ENCODE measurements at places on chromosomes 11 and 22. TPM values are rescaled to one million over a fixed set of nuclear protein-coding genes. Genes with fewer than 3 reads are reported as not detected.

- no peaks in the 10 kb centered on the region for H3K27me3 ChIP-seq
- H3K4me3 ChIP-seq, result no peak overlapping the region
- no peaks in the 10 kb centered on the region for H3K36me3 ChIP-seq
- H3K27ac ChIP-seq, result no peak overlapping the region
- no peak for DNase-seq
Observed at GRCh38 chr11:121901886-121902285, 214.1 kb downstream of the BLID start.

GRCh38 chr22:39940757-39941305 lies 19.4 kb upstream of the TMA7B start:
- H3K4me1 ChIP-seq, result peaks cover 91% of the 10 kb centered on the region
- H3K27me3 ChIP-seq, result no peaks in the 10 kb centered on the region
- H3K27ac ChIP-seq, result peak overlapping the region; percentile 21
- peaks cover 53% of the 10 kb centered on the region for H3K36me3 ChIP-seq

DNA sequence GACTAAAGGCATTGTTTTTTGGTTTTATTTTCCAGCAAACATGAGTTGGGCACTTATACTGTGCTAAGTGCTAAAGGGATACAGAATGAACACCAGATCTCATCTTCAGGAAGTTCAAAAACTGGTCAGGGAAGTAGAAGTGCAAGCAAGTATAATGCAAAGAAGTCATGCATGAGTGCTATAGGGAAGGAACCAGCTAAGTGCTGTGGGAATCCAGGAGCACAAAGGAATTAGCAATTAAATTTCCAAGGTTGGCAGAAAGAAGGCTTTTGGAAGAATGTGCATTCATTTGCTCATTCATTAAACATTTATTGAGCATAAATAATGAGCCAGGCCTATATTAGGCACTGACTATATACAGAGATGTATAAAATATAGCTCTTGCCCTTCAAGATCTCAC lies 143.7 kb upstream of the ARHGAP42 start:
- H3K36me3 ChIP-seq, result no peaks in the 10 kb centered on the region
- no peak overlapping the region for H3K4me3 ChIP-seq
- no peaks in the 10 kb centered on the region for H3K4me1 ChIP-seq
- no peaks in the 10 kb centered on the region for H3K27me3 ChIP-seq

GRCh38 chr22:16789860-16790493 lies 35.2 kb downstream of the XKR3 start:
- DNase-seq, result no peak
- H3K4me1 ChIP-seq, result peaks cover 6% of the 10 kb centered on the region
- no peak overlapping the region for H3K4me3 ChIP-seq
- no peak overlapping the region for H3K27ac ChIP-seq

GRCh38 chr11:112160091-112160848 lies 3.6 kb downstream of the IL18 start:
- no peaks in the 10 kb centered on the region for H3K36me3 ChIP-seq
- no peak overlapping the region for H3K4me3 ChIP-seq

DNA sequence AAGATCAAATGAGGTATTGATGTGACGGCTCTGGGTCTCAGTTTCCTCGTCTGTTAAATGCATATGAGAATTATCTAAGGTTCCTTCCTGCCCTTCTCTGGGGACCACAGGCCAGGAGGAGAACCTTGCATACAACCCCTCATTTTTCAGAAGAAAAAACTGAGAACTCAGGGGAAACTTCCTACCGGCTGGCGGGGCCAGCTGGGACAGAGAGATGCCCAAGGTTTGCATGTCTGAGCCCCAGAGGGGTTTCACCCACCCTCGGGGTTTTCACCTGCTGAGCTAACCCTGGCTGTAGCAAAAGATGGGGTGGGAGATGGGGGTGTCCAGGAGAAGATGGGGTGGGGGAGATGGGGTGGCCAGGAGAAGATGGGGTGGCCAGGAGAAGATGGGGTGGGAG lies 4.3 kb downstream of the TNFRSF13C start:
- H3K36me3 ChIP-seq, result no peaks in the 10 kb centered on the region
- DNase-seq, result no peak
- peaks cover 26% of the 10 kb centered on the region for H3K27me3 ChIP-seq
- no peak overlapping the region for H3K27ac ChIP-seq
- peaks cover 19% of the 10 kb centered on the region for H3K4me1 ChIP-seq
- no peak overlapping the region for H3K4me3 ChIP-seq

GRCh38 chr11:73113426-73113825 lies 28.7 kb downstream of the FCHSD2 start:
- H3K27ac ChIP-seq, result no peak overlapping the region
- H3K36me3 ChIP-seq, result peaks cover 40% of the 10 kb centered on the region
- no peak overlapping the region for H3K4me3 ChIP-seq
- no peaks in the 10 kb centered on the region for H3K27me3 ChIP-seq

DNA sequence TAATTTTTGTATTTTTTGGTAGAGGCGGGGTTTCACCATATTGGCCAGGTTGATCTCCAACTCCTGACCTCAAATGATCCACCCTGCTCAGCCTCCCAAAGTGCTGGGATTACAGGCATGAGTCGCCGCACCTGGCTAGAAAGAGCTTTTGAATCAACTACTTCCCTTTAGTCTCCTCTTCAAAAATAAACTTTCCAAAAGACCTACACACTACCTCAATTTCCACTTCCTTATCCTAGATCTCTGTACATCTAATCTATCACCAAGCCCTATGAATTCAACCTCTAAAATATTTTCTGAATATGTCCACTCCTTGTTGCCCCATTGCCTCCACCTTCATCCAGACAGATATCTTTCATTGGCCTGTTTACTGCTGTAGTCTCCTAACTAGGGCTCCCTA lies 13.1 kb upstream of the DDX6 start:
- H3K36me3 ChIP-seq, result no peaks in the 10 kb centered on the region
- no peaks in the 10 kb centered on the region for H3K4me1 ChIP-seq
- peaks cover 9% of the 10 kb centered on the region for H3K27me3 ChIP-seq

- H3K27me3 ChIP-seq, result peaks cover 14% of the 10 kb centered on the region
- no peak overlapping the region for H3K4me3 ChIP-seq
- H3K27ac ChIP-seq, result peak overlapping the region; percentile 60
- H3K4me1 ChIP-seq, result peaks cover 34% of the 10 kb centered on the region
- no peaks in the 10 kb centered on the region for H3K36me3 ChIP-seq
Observed at GRCh38 chr11:134027671-134028070, 41.2 kb upstream of the JAM3 start.

GRCh38 chr11:20056109-20056949 lies 103.9 kb downstream of the DBX1 start:
- H3K27ac ChIP-seq, result no peak overlapping the region
- no peaks in the 10 kb centered on the region for H3K36me3 ChIP-seq
- DNase-seq, result no peak

GRCh38 chr11:117075186-117075585 lies 23.0 kb downstream of the SIK3 start:
- peaks cover 56% of the 10 kb centered on the region for H3K4me1 ChIP-seq
- no peaks in the 10 kb centered on the region for H3K27me3 ChIP-seq
- no peak for DNase-seq
- peaks cover 3% of the 10 kb centered on the region for H3K36me3 ChIP-seq

GRCh38 chr22:23196165-23196564 lies 15.9 kb downstream of the BCR start:
- no peaks in the 10 kb centered on the region for H3K27me3 ChIP-seq
- H3K4me1 ChIP-seq, result peaks cover under 1% of the 10 kb centered on the region
- DNase-seq, result no peak

GRCh38 chr11:34626393-34626792 lies 5.5 kb downstream of the EHF start:
- H3K4me1 ChIP-seq, result peaks cover 21% of the 10 kb centered on the region
- DNase-seq, result no peak
- no peak overlapping the region for H3K4me3 ChIP-seq
- H3K27me3 ChIP-seq, result peaks cover 61% of the 10 kb centered on the region

- peaks cover 13% of the 10 kb centered on the region for H3K4me1 ChIP-seq
- H3K36me3 ChIP-seq, result peaks cover 27% of the 10 kb centered on the region
- peak overlapping the region; percentile 49 for H3K27ac ChIP-seq
Observed at GRCh38 chr22:41526830-41527799, 17.2 kb downstream of the POLR3H start.

DNA sequence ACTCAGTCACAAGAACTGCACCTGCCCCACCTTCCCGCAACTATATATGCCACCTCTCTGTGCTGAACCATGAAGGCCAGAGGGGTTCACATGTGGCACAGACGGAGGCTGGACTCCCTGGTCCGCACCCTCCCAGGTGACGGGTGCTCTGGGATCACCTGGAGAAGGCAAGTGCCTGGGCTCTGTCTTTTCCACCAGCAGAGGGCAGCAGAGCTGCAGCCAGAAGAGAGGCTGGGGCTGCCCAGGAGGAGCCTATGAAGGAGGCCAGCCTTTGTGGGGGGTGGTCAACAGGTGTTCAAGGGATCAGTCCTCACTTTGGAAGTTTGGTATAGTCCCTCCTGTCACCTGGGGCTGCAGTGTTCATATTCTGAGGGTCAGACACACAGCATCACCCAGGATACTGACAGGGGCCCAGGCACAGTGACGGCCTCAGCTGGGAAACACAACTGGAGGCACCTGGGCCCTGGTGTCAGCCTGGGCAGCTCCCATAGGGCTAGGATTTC lies 39.2 kb upstream of the IGLL5 start:
- no peak overlapping the region for H3K27ac ChIP-seq
- peaks cover 7% of the 10 kb centered on the region for H3K4me1 ChIP-seq
- peaks cover 28% of the 10 kb centered on the region for H3K27me3 ChIP-seq
- DNase-seq, result peak; percentile 74
- H3K36me3 ChIP-seq, result no peaks in the 10 kb centered on the region

- no peaks in the 10 kb centered on the region for H3K27me3 ChIP-seq
- H3K27ac ChIP-seq, result no peak overlapping the region
- peaks cover 34% of the 10 kb centered on the region for H3K4me1 ChIP-seq
- no peak for DNase-seq
Observed at GRCh38 chr11:65648997-65649493, 11.1 kb downstream of the SIPA1 start.

- H3K4me1 ChIP-seq, result peaks cover 35% of the 10 kb centered on the region
- peaks cover 2% of the 10 kb centered on the region for H3K27me3 ChIP-seq
- no peak overlapping the region for H3K4me3 ChIP-seq
- peak overlapping the region; percentile 83 for H3K27ac ChIP-seq
- H3K36me3 ChIP-seq, result peaks cover 34% of the 10 kb centered on the region
Observed at GRCh38 chr11:35247428-35247827, 108.5 kb downstream of the CD44 start.

DNA sequence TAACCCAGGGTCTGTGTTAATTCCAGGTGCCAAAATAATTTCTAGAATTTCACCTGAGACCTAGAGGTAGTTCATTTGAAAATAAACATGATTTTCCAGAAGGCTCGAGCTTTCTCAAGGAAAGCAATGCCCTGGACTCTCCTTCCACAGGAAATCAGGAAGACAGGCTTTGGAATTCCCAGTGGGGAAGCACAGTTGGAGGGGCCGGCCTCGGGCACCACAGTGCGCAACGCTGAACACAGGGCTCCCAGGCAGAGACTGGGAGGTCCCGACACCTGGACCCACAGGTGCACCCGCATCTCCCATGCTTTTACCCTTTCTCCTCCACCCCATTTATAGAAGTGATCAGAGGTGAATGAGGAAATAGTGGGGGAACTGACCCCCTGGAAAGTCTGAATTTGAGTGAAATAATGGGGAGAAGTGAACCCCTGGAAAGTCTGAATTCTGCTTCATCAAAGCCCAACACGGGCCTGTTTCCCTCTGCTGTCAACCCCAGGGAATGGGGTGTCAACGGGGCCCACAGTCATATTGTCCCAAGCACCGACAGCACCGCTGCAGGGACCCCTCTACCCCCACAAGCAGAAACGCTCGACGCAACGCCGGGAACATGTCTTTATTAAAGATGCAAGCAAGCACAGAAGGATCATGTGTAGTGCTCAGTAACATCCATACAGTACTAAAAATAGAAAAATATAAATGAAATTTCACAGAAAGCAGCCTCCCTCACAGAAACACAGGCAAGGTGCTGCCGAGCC lies 12.0 kb upstream of the EFCAB6 start:
- H3K4me3 ChIP-seq, result no peak overlapping the region
- no peak overlapping the region for H3K27ac ChIP-seq
- H3K36me3 ChIP-seq, result no peaks in the 10 kb centered on the region
- DNase-seq, result no peak
- H3K27me3 ChIP-seq, result peaks cover 2% of the 10 kb centered on the region
- H3K4me1 ChIP-seq, result no peaks in the 10 kb centered on the region

DNA sequence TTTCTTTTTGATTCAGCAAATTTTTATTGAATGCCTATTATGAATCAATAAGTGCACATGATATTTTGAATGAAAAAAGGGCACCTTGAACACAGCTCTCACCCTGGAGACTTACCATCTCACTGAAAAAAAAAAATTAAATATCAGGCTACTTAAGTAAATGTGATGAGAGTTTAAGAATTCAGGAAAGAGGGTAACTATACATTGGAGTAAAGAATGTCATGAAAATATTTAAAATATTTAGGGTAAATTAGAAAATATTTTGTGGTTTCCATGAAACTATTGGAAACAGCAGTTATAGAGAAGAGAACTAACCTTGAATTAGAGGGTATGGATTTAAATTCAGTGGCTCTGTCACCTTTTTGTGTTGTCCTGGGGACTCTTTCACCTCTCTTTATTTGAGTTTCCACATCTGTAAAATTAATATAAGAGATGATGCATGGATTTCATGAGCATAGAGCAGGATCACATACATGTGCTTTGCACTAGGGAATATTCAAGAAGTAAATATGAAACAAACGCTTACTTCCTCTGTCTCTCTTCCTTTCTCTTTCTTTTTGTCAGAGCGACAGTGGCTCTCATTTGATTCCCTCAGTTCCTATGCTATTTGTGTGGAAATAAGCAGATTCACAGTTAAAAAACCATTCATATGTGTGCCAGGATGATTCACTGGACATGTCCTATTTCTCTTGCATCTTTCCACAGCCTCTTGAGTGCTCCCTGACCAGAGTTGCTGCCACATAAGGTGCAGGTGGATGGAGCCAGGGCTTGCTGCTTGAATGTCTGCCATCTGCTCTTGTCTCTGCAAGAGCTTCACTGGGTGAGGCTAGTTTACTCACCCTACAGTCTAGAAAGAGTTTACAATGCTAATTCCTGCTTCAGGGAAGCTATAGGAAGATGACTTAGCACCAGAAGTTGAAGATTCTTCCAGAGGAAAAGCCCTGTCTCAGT lies 533.1 kb downstream of the ETS1 start:
- H3K27ac ChIP-seq, result peak overlapping the region; percentile 76
- peaks cover 14% of the 10 kb centered on the region for H3K36me3 ChIP-seq
- DNase-seq, result no peak

- H3K27me3 ChIP-seq, result no peaks in the 10 kb centered on the region
- H3K4me3 ChIP-seq, result no peak overlapping the region
- peak overlapping the region; percentile 21 for H3K27ac ChIP-seq
- H3K36me3 ChIP-seq, result peaks cover 8% of the 10 kb centered on the region
- DNase-seq, result no peak
- H3K4me1 ChIP-seq, result peaks cover 10% of the 10 kb centered on the region
Observed at GRCh38 chr22:42160830-42161696, 30.5 kb upstream of the CYP2D6 start.

DNA sequence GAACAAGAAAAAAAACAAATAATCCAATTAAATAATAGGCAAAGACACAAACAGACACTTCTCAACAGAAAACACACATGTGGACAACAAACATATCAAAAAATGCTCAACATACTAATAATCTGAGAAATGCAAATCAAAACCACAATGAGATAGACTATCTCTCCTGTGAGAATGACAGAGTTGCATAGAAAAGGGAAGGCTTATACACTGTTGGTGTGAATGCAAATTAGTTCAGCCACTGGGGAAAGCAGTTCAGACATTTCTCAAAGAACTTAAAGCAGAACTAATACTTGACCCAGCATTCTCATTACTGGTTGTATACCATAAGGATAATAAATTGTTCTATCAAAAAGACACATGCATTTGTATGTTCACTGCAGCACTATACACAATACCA lies 637.8 kb upstream of the LUZP2 start:
- no peaks in the 10 kb centered on the region for H3K4me1 ChIP-seq
- no peak overlapping the region for H3K4me3 ChIP-seq
- no peaks in the 10 kb centered on the region for H3K36me3 ChIP-seq

- no peak for DNase-seq
- H3K4me1 ChIP-seq, result no peaks in the 10 kb centered on the region
- H3K27me3 ChIP-seq, result peaks cover 17% of the 10 kb centered on the region
Observed at GRCh38 chr11:112162761-112163546, 940 bp downstream of the IL18 start.

The C11orf42 gene
- not detected for total RNA-seq

The TRIM49B gene
- not detected for total RNA-seq

The MLC1 gene
- total RNA-seq, result 0.30 TPM

The PGM2L1 gene
- total RNA-seq, result 9.3 TPM

The CCDC116 gene
- 0.43 TPM for total RNA-seq

Data from activated CD4-positive, alpha-beta memory T cell treated with anti-CD3 and anti-CD28 coated beads, Interleukin-2, amount 10 ng/mL, durations not matched to agents 7 days and 5 days (primary cell).